ENCODE measurements at places on chromosomes 3 and 15.

DNA sequence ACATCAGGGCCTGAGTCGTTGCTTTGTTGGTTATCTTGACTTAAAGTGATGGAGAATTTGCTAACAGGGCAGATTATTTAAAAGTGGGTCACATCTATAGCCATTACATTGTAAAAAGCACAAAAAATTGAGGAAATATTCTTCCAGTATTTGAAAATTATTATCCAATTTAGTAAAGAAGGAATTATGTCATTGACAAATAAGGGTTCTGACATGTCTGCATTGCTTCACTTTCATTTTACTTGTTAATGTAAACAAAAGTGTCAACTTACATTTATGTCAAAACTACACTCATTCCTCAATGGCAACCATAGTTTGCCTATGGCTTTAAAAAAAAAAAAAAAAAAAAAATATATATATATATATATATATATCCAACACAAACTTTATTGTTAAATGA, 3.4 kb upstream of the PARP14 start:
- no peak for DNase-seq

GRCh38 chr3:98536456-98537017, 4.8 kb downstream of the GPR15 start:
- no peak for DNase-seq

DNA sequence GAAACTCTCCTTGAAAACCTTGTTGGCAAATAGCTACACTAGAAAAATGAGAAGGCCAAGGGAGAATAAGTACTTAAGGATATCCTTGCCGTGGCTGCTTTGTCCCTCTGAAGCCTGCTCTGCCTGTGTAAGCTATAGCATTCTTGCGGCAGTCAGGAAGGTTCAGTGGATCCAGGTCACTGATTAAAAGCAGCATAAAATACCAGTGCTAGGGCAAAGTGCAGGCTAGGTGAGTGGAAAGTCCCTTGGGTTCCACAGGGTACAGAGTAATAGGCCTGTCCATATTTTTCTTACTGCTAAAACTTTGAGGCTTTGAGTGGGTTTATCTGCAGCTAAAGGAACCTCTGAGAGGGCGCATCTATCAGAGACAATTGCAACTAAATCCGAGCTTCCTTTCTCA, 10.3 kb downstream of the CXCR6 start:
- DNase-seq, result no peak

GRCh38 chr3:189363590-189364255, 192.0 kb downstream of the TPRG1 start:
- no peak for DNase-seq

DNA sequence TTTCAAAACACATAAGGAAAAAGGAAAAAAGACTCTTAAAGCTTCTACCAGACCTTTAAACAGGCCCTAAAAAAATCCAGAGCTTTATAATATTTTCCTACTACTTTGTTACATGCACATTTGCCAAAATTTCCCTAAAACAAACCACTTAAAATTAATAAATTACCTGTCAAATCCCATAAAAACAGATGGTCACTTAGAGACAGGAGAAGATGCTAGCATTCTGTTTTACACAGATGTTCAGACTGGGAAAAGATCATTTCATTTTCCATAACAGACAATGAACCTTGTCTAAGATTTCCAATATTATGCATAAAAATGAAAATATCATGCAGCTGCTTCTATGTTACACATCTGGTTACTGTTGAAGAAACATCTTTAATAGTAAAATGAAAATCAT, 66.6 kb downstream of the SUCLG2 start:
- no peak for DNase-seq

- no peak for DNase-seq
These were observed 16.1 kb upstream of the RTP3 start for GRCh38 chr3:46481636-46482035.

GRCh38 chr3:87766721-87767120, 292.1 kb downstream of the CGGBP1 start:
- DNase-seq, result no peak

DNA sequence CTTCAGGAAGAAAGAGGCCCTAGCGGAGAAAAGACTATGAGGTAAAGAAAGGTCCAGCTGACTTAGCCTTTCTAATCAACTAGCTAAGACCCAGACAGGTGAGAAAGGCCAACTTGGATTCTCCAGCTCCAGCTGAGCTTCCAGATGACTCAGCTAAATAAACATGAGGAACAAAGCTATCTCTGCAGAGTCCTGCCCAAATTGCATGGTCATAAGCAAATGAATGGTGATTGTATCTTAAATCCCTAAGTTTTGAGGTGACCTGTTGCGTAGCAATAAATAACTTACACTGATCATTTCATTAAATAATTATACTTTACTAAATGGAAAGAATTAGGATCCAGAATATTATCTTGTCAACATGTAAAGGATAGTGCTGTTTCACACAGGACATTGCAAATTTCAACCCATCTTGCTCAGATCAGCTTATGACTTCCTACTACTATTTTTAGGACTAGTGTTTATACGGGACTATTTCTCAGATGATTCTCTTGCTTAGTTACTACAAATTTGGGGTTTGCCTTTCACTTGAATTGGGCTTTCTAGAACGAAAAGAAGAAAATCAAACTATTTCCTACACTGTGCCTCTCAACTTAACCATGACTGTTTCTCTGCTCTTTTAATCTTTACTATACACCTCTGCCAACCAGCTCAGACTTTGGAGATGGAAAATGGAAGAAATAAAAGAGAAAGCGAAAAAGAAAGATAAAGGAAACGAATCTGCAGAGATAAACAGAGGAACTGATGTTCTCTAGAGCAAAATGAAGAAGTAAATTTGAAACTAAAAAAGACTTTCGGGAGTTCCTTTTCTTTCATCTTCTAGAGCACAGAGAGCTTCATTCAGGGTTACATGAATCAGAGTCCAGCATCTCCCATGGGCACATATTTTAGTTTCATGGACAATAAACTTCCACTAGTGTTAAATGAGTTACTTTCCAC, 6.6 kb upstream of the ADGRG7 start:
- no peak for DNase-seq

GRCh38 chr3:184565421-184566211, 4.0 kb downstream of the EPHB3 start:
- peak; percentile 63 for DNase-seq
